ENCODE measurements at places on chromosomes 2 and 18. TPM values are rescaled to one million over a fixed set of nuclear protein-coding genes. Genes with fewer than 3 reads are reported as not detected.

DNAJC5G gene
- not detected for total RNA-seq

INHBB gene
- total RNA-seq: 0.51 TPM

KRTCAP3 gene
- total RNA-seq: 2.8 TPM

IL1RL1 gene
- total RNA-seq: 6.2 TPM

B4GALT6 gene
- total RNA-seq: 0.67 TPM

SLC1A4 gene
- 23.4 TPM for total RNA-seq

CFAP221 gene
- 3.1 TPM for total RNA-seq

MYO3B gene
- total RNA-seq: under 0.01 TPM

GRCh38 chr2:199025146-199025545 lies 432.6 kb downstream of the SATB2 start:
- H3K27me3 ChIP-seq: no peaks in the 10 kb centered on the region
- H3K4me1 ChIP-seq: no peaks in the 10 kb centered on the region
- DNase-seq: no peak
- no peaks in the 10 kb centered on the region for H3K36me3 ChIP-seq
- no peak overlapping the region for H3K27ac ChIP-seq

DNA sequence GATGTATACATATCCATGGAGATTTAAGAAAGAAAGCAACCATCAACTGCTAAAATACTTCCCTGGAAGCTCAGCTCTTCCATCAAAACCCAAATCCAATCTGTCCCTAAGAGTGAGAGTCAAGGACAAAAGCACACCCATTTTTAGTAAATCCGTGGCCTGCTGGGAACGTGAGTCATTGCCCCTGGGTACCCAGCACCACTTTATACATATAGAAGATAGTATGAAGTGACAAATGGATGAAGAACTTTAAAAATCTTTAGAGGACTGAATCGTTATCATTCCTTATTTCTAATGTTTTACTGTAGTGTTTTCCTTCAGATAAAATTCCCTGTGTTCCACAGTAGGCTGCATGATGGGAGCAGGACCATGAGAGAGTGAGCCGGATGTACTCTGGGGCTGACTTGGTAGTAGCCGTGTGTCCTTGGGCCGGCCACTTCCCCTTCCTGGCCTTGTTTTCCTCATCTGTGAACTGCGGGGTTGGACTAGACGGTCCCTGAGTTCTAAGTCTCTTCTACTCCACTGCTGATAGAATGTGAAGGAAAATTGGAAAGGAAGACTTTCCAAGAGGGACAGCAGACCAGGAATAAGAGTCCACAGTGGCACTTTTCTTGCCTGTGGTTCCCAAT lies 28.5 kb upstream of the CEP68 start:
- no peak overlapping the region for H3K4me3 ChIP-seq
- H3K36me3 ChIP-seq: peaks cover 2% of the 10 kb centered on the region
- peaks cover 18% of the 10 kb centered on the region for H3K4me1 ChIP-seq
- no peaks in the 10 kb centered on the region for H3K27me3 ChIP-seq

DNA sequence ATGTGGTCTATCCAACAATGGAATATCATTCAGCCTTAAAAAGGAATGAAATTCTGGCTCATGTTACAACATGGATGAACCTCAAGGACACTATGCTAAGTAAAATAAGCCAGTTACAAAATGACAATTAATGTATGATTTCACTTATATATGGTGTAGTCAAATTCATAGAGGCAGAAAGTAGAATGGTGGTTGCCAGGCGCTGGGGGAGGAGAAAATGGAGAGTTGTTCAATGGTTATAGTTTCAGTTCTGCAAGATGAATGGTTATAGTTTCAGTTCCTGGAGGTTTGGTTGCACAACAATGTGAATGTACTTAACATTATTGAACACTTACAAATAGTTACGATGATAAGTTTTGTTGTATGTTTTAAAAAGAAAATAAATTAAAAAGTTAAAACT lies 79.2 kb upstream of the IL1R2 start:
- H3K27ac ChIP-seq: no peak overlapping the region
- H3K36me3 ChIP-seq: no peaks in the 10 kb centered on the region
- no peaks in the 10 kb centered on the region for H3K4me1 ChIP-seq
- DNase-seq: no peak
- H3K4me3 ChIP-seq: no peak overlapping the region

GRCh38 chr2:151525821-151526373 lies 116.2 kb downstream of the RIF1 start:
- H3K27ac ChIP-seq: no peak overlapping the region
- no peaks in the 10 kb centered on the region for H3K27me3 ChIP-seq
- H3K4me1 ChIP-seq: no peaks in the 10 kb centered on the region
- DNase-seq: no peak
- H3K4me3 ChIP-seq: no peak overlapping the region

DNA sequence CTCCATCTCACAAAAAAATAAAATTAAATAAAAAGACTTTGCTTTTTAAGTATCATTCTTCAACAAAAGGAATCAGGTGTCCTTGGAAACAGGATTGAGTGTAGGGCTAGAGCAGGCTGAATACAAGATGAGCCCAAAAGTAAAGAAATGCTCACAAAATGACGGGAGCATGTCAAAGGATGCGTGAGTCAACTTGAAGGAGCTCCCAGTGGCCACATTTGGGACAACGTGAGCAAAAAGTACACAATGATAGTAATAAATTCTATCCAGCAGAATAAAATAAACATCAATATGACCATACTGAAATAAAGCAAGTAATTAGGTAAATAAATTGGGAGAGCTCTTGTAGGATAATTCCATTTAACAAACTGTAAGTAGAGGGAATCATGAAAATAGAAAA lies 220.7 kb downstream of the PHLPP1 start:
- H3K27ac ChIP-seq: no peak overlapping the region
- H3K4me1 ChIP-seq: no peaks in the 10 kb centered on the region
- H3K4me3 ChIP-seq: no peak overlapping the region
- DNase-seq: no peak
- no peaks in the 10 kb centered on the region for H3K27me3 ChIP-seq

- peaks cover 28% of the 10 kb centered on the region for H3K4me1 ChIP-seq
- H3K27me3 ChIP-seq: no peaks in the 10 kb centered on the region
Measured at GRCh38 chr2:216188956-216189355, 79.8 kb downstream of the XRCC5 start.

GRCh38 chr18:35770376-35771014 lies 189.0 kb downstream of the GALNT1 start:
- no peaks in the 10 kb centered on the region for H3K36me3 ChIP-seq
- H3K27me3 ChIP-seq: no peaks in the 10 kb centered on the region
- H3K4me3 ChIP-seq: no peak overlapping the region
- no peaks in the 10 kb centered on the region for H3K4me1 ChIP-seq
- no peak overlapping the region for H3K27ac ChIP-seq

DNA sequence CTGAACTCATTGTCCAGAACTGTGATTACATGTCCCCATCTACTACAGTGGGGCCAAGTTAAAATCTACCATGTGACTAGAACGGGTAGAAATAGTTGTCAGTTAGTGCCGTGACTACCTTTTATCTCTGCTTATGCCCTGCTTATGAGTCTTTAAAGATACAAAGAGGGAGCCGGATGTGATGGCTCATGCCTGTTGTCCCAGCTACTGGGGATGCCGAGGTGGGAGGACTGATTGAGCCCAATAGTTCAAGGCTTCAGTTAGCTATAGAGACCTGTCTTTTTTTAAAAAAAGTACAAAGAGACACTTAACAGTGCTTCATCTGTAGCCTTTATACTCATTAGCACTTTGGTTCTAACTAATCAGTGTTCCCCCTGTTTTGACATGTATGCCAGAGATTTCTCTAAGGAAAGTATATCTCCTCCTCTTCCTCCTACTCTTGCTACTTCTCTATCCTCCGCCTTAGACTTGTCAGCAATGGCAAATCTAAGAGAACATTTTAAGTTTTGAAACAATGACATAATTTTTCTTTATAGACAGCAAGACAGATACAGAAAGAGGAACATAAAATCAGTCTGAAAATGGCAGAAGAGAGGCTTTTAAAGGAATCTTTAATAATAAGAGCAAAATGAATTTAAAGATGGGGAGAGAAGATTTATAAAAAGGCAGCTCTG lies 45.0 kb downstream of the NBEAL1 start:
- no peak overlapping the region for H3K4me3 ChIP-seq
- peaks cover 31% of the 10 kb centered on the region for H3K36me3 ChIP-seq
- no peaks in the 10 kb centered on the region for H3K4me1 ChIP-seq
- no peak overlapping the region for H3K27ac ChIP-seq
- no peak for DNase-seq

DNA sequence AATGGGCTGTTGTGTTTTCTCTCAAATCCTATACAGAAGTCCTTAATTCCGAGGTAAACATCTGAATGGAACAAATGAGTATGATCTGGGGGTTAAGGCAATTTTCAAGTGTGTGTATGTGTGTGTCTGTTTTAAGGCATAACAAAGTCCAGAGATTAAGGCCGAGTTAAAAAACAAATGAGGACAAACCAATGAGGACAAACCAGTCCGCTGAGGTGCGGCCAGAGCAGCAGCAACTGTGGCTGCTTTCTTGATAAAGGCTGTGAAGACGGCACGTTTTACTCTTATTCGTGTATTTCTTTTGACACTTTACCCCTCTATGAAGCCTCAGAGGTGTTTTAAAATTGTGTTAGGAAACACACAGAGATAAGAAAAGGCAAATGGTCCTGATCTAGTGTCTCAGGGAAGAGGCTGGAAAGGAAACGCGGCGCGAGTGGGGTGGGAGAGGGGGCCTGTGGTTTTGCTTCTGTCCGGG lies 495 bp upstream of the GULP1 start:
- H3K27ac ChIP-seq: peak overlapping the region; percentile 9
- H3K4me1 ChIP-seq: peaks cover 5% of the 10 kb centered on the region
- H3K27me3 ChIP-seq: peaks cover 5% of the 10 kb centered on the region
- no peak for DNase-seq
- peak overlapping the region; percentile 52 for H3K4me3 ChIP-seq

DNA sequence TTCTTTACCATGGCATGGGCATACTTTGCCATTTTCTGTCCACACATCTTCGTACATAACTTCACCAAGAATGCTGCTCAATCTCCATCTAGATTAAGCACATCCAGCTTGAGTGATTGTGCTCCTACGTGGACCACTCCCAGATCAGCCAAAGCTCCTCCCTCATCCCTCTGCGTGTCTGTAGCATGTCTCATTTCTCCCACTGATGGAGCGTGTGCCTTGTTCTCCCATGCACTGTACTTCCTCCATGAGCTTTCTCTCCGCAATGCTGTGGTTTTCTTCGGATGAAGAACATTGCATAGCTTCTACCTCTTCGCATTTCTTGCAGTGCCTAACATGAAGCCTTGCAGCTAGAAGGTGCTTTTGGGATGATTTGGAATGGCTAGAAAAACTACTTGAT lies 13.5 kb downstream of the CCL20 start:
- no peak overlapping the region for H3K4me3 ChIP-seq
- H3K27ac ChIP-seq: no peak overlapping the region
- H3K36me3 ChIP-seq: no peaks in the 10 kb centered on the region
- no peak for DNase-seq

GRCh38 chr2:26711457-26712161 lies 19.1 kb downstream of the KCNK3 start:
- H3K4me1 ChIP-seq: no peaks in the 10 kb centered on the region
- no peak overlapping the region for H3K27ac ChIP-seq
- no peaks in the 10 kb centered on the region for H3K27me3 ChIP-seq
- no peak for DNase-seq

DNA sequence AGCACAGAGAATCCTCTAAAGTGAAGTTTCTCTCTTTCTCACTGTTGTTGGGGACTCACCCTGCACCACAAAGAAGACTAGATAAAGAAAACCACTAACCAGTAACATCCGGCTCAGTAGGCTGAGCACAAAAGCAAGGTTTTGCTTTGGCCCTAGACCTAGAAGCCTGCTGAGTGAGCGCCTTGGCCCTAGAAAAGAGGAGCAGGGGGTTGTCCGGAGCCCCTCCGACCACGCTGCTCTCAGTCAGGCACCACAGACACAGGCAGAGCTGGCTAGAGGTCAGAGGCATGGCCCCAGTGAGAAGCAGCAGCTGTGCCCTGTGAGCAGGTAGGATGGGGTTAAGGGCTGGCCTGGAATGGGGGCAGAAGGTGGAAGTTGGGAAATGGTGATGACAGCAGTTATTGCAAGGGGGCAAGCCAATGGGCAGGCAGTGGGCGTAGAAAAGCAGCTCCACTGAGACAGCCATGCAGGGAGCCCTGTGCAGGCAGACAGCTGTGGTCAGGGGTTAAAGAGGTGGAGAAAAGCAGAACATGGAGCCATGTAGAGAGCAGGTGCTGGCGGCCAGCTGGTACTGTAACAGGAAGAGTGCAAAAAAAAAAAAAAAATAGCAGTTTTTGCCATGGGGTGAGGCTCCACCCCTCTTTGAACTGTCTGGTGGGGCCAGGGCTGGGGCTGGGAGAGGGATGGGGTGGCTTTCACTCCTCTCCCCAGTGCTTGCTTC lies 36.9 kb upstream of the SLC14A1 start:
- H3K36me3 ChIP-seq: no peaks in the 10 kb centered on the region
- DNase-seq: no peak
- no peak overlapping the region for H3K4me3 ChIP-seq
- no peaks in the 10 kb centered on the region for H3K27me3 ChIP-seq
- H3K27ac ChIP-seq: no peak overlapping the region

DNA sequence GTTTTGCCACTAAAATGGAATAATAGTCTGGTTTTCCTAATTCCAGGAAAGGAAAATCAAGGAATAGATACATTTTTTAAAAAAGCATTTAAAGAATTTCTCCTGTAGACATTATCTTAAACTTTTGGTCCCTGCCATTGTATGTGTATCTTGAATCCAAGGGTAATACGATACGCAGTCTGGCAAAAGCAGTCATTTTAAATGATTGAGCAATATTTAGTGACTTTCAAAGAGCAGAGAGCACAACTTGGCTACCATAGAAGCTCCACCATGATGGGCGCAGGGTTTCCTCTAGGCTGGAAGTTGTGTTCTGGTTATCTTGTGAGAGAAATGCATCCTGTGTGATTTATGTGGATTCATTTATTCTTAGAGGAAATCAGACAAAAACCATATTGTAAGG lies 92.9 kb downstream of the NEDD4L start:
- no peak overlapping the region for H3K27ac ChIP-seq
- no peaks in the 10 kb centered on the region for H3K36me3 ChIP-seq
